ENCODE measurements at places on chromosomes 3 and 15. TPM values are rescaled to one million over a fixed set of nuclear protein-coding genes. Genes with fewer than 3 reads are reported as not detected.

GRCh38 chr3:123365450-123366143 is 83.3 kb downstream of the ADCY5 start:
- no peak for DNase-seq
- no peak overlapping the region for H3K27ac ChIP-seq
- H3K4me3 ChIP-seq, result no peak overlapping the region
- H3K36me3 ChIP-seq, result no peaks in the 10 kb centered on the region
- peaks cover 5% of the 10 kb centered on the region for H3K27me3 ChIP-seq

GRCh38 chr3:134180761-134181160 is 69.9 kb downstream of the RYK start:
- H3K4me3 ChIP-seq, result no peak overlapping the region
- H3K36me3 ChIP-seq, result peaks cover 1% of the 10 kb centered on the region
- no peaks in the 10 kb centered on the region for H3K4me1 ChIP-seq

SMCO1 gene
- total RNA-seq, result not detected

DNA sequence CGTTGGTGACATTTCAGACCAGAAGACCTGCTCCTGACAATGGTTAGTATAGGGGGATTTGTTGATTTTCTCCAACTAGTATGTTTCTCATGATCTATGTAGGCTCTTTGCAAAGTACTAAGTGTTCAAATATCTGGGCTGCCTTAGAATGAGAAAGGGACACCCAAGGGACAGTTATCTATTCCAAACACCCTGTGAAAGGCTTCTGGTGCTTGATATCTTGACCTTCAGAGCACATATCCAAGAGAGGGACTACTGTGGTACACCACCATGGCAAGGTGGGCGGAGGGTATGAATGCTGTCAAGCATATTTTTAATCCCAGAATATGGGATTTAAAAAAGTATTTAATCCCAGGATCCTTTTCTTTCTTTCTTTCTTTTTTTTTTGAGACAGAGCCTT is 1.1 kb downstream of the FANCD2OS start:
- H3K27ac ChIP-seq, result no peak overlapping the region
- H3K36me3 ChIP-seq, result no peaks in the 10 kb centered on the region
- H3K4me1 ChIP-seq, result no peaks in the 10 kb centered on the region
- H3K4me3 ChIP-seq, result no peak overlapping the region

NUP210 gene
- total RNA-seq, result 0.84 TPM

FBXO40 gene
- not detected for total RNA-seq

DNA sequence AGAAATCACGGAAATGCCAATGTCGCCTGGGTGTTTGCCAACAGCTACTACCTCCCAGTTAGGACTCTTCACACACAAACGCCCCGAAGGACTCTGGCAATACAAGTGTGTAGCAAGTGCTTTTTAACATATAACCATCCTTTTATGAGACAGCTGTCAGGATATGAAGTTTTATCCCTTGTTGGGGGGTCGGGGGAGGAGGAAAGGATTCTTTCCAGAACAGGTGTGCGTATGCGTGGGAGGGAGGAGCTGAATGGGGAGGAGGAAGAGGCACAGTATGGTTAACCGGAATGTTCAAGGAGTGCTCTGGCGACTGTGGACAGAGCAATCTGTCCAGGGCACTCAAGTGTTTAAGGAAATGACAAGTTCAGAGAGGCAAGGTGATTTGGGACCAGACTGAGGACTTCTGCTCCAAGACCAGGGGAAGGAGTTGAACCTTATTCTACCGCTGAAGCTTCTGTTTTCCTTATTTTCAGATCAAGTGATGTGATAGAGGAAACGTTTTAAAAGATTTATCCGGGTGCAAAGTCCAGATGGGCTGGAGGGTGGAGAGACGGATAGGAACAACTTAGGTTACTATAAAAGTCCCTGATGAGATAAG is 1.3 kb downstream of the TSPAN3 start:
- H3K27me3 ChIP-seq, result peaks cover 3% of the 10 kb centered on the region
- peaks cover 44% of the 10 kb centered on the region for H3K4me1 ChIP-seq
- H3K27ac ChIP-seq, result peak overlapping the region; percentile 81

ISLR gene
- total RNA-seq, result not detected

DNA sequence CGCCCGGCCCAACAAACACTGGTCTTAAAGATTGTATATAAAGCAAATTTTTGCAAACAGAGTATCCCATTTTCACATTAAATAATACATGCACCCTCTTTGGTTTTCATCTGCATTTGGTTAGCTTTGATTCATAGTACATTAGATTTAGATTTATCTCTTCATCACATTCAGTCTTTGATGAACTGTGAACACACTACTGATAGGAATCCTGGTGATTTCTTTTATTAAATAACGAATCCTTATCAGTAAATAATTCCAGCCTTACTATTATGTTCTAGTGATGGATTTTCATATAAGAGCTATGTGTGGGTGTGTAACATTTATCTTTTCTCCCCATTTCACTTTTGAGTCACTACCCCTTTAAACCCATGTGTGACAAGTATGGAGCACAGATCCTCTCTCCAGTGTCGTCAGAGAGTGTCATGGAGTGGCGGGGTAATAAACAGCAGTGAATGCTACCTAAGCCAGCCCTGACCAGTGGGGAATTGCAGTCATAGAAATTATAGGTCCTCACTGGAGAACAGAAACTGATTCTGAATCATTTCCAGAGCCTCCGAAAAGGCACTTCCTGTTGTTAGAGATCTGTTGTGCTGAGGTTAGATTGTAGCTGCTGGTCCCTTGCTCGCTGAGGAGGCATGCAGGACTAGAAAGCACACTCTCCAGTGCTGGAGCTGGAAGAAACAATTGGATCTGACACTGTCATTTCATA is 22.0 kb downstream of the SLC7A14 start:
- DNase-seq, result peak; percentile 86
- H3K4me1 ChIP-seq, result peaks cover 12% of the 10 kb centered on the region
- no peak overlapping the region for H3K4me3 ChIP-seq
- H3K27me3 ChIP-seq, result no peaks in the 10 kb centered on the region

GRCh38 chr3:16254916-16255315 is 9.8 kb downstream of the DPH3 start:
- H3K4me3 ChIP-seq, result no peak overlapping the region
- H3K27ac ChIP-seq, result no peak overlapping the region
- H3K36me3 ChIP-seq, result peaks cover 3% of the 10 kb centered on the region
- DNase-seq, result no peak
- no peaks in the 10 kb centered on the region for H3K27me3 ChIP-seq

DNA sequence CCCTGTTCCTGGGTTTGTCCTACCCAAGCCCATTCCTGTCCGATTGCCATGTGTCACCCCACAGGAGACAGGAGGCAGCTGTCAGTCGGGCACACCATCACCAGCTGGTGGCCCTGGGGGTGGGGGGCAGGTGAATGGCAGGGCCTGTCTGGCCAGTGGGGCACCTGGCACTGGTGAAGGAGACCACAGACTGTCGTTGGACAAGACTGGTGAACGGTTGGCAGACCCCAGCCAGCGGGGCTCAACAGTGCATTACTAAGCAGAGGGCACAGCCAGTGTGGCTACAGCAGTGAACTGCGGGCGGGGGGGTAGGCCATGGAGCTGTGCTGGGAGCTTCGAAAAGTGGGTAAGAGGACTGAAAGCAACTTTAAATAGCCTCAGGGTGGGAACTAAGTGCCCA is 2.1 kb downstream of the SEMA7A start:
- H3K4me3 ChIP-seq, result no peak overlapping the region
- H3K4me1 ChIP-seq, result no peaks in the 10 kb centered on the region
- no peak for DNase-seq
- H3K27ac ChIP-seq, result no peak overlapping the region
- H3K27me3 ChIP-seq, result peaks cover 26% of the 10 kb centered on the region
- H3K36me3 ChIP-seq, result no peaks in the 10 kb centered on the region

DNA sequence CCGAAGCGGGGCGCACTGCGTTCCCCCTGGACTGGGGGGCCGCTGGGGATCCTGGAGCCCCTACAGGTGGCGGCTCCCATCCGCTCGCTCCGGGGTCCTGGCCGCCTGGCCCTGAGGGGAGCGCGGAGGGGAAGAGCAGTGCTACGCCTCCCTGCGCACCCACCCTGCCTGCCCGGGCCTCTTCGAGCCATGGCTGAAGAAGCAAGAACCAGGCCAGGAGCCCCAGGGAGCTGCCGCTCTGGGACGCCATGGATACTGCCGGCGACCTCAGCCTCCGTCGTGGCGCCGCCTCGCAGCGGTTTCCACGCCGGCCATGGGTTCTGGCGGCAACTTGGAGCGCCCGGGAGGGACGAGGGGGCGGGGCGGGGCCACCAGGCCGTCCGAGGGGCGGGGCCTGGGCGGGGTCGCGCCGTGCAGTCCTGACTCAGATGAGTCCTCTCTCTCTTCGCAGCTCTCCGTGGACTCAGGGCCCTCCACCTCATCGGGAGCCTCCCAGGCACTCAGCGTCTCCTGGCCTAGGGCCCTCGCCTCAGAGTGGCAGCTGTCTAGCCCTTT is 50.9 kb downstream of the MYL3 start:
- H3K27ac ChIP-seq, result no peak overlapping the region
- H3K36me3 ChIP-seq, result no peaks in the 10 kb centered on the region
- no peak overlapping the region for H3K4me3 ChIP-seq
- peaks cover 4% of the 10 kb centered on the region for H3K4me1 ChIP-seq
- peak; percentile 57 for DNase-seq
- H3K27me3 ChIP-seq, result peaks cover 16% of the 10 kb centered on the region

DNA sequence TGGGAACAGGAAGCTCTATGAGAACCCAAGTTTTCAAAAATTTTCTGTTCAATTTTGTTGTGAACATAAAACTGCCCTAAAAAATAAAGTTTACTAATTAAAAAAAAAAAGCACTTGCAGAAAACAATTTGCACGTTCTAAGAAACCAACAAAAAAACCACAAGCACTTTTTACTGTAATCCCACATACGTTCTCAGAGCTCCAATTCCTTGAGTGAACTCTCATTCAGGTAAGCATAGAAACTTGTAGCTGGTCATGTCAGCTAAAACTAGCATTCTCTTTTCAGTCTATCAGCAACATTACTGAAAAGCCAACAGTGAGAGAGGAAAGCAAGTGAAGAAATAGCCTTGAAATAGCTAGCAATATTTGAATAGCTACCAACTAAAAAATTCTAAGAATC is 11.5 kb upstream of the TMF1 start:
- no peak overlapping the region for H3K27ac ChIP-seq
- no peaks in the 10 kb centered on the region for H3K27me3 ChIP-seq
- H3K4me3 ChIP-seq, result no peak overlapping the region
- no peaks in the 10 kb centered on the region for H3K4me1 ChIP-seq

ANKUB1 gene
- not detected for total RNA-seq

SLCO2A1 gene
- total RNA-seq, result 1.4 TPM

DNA sequence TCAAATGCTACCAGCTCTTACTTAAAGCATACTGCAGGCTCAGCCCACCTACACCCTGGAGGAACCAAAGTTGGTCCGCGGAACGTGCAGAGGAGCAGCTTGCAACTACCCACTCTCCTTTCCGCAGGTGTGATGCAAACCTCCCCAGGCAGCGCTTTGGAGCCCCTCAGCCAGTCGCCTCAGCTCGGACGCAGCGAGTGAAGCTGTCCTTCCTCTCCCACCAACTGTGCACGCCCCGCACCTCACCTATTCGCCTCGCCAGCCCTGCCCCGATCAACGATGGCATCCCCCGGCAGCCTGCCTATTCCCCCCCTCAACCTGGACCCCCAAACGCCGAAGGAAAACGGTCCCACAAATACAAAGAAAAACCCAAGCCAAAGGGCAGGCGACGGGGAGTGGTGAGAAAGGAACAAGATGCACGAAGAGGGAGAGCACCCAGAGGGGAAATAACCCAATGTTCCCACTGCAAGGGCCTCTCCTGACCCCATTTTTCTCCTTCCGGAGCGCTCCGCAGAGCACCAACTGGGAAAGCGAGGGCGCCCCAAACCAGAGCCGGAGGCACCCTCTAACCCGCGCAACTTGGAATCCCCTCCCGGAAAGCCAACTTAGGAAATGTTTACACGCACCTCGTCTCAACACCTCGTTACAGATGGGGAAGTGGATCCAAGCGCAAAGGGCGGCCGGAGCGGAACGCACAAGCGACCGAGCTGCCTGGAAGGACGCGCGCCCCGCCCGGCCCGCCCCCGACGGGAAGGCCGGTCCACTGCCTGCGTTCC is 665 bp downstream of the GLB1 start:
- peaks cover 6% of the 10 kb centered on the region for H3K4me1 ChIP-seq
- H3K27ac ChIP-seq, result peak overlapping the region; percentile 73

MAP6D1 gene
- total RNA-seq, result 3.2 TPM

AHSG gene
- total RNA-seq, result not detected

GRCh38 chr3:56781762-56782161 is 20.0 kb downstream of the ARHGEF3 start:
- no peak for DNase-seq
- no peaks in the 10 kb centered on the region for H3K36me3 ChIP-seq
- no peak overlapping the region for H3K4me3 ChIP-seq
- peaks cover 21% of the 10 kb centered on the region for H3K4me1 ChIP-seq

DNA sequence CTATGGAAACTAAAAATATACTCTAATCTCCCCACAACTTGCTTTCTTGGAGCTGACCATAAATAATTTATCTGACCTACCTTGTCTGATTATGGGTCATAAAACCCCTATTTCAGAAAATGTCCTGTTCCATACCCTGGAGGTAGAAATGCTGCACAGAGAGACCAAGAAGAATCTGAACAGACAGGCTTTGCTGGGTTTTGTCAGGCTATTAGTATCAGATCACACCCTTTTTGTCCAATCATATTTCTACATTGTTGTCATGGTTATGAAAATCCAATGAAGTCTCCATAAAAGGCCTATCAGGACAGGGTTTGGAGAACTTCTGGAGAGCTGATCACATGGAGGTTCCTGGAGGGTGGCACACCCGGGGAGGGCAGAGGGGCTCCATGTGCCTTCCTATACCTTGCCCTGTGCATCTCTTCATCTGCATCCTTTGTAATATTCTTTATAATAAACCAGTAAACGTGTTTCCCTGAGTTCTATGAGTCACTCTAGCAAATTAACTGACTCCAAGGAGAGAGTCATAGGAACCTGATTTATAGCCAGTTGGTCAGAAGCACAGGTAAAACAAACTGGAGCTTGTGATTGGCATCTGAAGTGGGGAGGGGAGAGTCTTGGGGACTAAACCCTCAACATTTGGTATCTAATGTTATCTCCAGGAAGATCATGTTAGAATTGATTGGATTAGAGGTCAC is 58.1 kb downstream of the NGLY1 start:
- no peaks in the 10 kb centered on the region for H3K4me1 ChIP-seq
- H3K36me3 ChIP-seq, result peaks cover 2% of the 10 kb centered on the region
- no peak overlapping the region for H3K4me3 ChIP-seq
- no peak for DNase-seq
- H3K27ac ChIP-seq, result no peak overlapping the region

All from endothelial cell of umbilical vein (primary cell).